ENCODE measurements at places on chromosomes 3 and 15.

DNA sequence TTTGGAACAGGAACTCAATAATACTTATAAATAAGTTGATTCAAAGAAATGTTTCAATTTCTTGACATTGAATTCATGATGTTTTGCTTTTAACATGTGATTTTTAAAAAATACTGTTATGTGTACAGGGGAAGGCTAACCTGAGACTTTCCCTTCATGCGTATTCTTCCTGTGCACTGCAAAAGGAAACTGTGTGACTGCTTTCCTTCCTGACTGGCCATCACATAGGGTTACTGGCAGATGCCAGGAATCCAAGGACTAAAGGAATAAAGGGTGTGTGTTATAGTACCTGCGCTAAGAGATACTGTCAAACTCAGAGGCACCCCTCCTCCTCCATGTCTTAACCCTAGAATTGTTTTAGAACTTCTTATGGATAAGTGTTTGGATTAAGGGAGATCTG is 236.0 kb downstream of the UBE2E2 start:
- DNase-seq, result no peak

DNA sequence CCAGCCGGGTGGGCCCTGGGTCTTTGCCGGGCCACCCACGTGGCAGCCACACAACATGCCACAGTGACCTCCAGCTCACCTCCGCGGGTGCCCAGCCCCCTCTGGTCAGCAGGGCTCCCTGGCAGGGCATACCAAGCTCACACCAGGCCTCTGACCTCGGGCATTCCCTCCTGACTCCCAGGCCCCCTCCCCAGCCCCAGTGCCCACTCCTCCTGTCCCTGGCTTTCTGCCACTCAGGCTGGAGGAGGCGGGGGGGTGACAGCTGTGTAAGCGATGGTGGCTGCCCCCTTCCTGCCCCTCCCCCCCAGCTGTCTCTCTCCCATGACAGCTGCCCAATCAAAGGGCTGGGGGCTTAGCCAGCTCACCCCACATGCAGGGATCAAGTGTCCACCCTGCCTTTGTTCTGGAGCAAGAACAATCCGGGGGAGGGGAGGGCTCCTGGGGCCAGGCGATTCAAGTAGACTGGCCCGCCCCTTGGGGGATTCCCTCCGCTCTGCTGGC is 3.3 kb downstream of the PCBP4 start:
- DNase-seq, result no peak

DNA sequence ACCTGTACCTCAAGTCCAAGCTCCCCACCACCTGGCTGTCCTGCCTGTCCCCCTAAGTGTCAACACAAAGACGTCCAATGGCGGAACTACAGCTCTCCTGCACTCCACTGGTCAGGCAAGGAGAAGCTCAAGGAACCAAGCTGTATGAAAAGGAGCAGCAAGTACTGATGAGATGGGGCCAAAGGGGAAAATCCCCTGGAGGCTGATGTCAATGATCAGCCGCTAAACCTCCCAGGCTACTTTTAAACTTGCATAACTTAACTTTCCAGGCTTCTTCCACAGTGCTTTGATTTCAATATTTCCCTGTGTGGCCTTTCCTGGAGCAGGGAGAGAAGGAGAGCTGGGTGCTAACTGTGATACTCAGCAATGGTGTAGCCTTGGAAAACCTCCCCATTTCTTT is 35.0 kb downstream of the TM4SF4 start:
- no peak for DNase-seq

DNA sequence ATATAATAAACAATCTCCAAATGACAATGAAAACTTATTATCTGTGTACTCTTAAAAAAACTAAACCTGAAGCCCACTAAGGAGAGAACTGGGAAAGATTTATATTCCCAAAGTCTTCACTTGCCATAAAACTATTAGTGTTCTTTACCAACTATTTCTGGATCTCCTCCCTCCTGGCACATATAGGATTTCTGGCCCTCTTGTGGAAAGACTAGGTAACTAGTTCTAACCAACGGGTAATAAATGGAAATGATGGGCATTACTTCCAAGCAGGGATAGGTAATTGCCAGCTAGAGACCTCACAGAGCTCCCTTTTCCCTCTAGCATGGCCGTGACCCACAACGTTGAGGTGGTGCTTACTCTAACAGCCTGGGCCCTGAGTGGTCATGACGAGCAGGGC is 110.1 kb downstream of the DNAH12 start:
- peak; percentile 11 for DNase-seq

DNA sequence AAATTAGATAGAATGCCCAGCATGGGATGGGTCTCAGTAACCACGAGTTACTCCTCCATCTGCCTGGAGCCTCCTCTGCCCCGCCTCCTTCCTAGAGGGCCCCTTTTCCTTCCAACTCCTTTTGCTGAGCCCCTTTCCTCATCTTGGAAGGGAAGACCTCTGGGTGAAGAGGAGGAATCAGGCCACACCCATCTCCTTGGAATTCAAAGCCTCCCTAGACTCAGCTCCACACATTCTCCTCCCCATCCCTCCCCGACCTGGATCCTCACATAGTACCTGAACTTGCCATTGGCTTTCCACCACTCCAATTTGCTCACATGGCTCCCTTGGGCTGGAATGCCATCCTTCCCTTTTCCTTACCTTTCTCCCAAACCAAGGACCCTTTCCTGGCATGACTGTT is 128.8 kb downstream of the SMAD6 start:
- DNase-seq, result no peak
